ENCODE measurements at places on chromosomes 11 and 22. TPM values are rescaled to one million over a fixed set of nuclear protein-coding genes. Genes with fewer than 3 reads are reported as not detected.

MED19 gene
- total RNA-seq, result 21.6 TPM

TMEM121B gene
- 1.9 TPM for total RNA-seq

PLXNB2 gene
- total RNA-seq, result 376 TPM

CCDC116 gene
- 0.22 TPM for total RNA-seq

DNA sequence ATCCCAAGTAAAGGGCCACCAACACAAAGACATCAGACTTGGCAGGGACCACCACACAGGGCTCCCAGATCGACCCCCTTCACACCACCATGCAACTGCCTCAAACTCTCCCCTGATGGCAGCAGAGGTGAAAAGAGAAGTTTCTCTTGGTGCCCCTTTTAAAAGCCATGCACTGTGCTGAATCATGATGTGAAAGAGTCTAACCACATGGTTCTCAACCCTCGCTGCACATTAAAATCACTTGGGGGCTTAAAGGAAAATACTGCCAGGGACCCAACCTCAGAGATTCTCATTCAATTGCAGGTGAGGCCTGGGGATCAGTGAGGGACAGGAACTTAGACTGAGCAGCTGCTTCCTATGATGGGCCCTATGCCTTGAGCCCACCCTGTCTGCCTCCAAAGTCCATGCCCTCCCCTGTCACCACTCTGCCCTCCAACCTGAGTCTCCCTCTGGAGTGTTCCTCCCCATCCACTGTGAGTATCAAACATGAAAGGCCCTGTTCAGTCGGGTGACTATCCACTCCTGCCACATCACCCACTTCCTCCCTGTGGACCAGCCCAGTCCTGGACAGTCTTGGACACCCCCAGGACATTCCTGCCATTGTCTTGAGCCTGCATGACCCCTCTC is 40.8 kb downstream of the PLEKHA7 start:
- no peak overlapping the region for H3K4me3 ChIP-seq
- no peaks in the 10 kb centered on the region for H3K36me3 ChIP-seq
- peaks cover 14% of the 10 kb centered on the region for H3K27me3 ChIP-seq
- no peaks in the 10 kb centered on the region for H3K4me1 ChIP-seq
- DNase-seq, result no peak
- no peak overlapping the region for H3K27ac ChIP-seq

DNA sequence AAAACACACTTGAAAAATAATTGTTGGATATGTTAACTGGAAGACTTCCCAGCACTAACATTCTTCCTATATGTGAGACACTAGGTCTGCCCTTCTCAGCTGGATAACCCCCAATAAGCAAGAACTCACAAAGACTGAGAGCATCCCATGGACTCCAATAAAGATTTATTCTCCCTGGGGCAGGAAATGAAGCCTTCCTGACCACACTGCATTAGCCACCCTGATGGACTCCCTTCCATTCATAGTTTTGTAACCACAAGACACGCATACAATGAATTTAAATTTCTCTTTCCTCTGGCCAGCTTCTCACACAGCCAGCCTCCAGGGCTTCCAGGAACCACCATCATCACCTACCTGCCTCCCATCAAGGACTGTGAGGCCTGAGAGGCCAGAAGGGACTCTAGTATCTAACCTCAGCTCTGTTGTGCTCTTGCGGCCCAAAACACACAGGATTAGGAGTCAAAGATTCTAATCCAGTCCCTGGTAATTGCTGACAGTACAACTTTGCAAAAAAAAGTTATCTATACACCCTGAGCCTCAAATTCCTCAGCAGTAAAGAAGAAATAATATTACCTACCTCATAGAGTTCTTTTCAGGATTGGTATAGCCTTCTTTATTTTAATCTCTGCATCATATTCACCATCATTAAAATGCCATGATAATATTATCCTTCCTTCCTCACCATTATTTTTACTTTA is 45.6 kb upstream of the GDPD4 start:
- H3K27ac ChIP-seq, result peak overlapping the region; percentile 65
- no peaks in the 10 kb centered on the region for H3K36me3 ChIP-seq
- H3K4me1 ChIP-seq, result peaks cover 21% of the 10 kb centered on the region
- DNase-seq, result peak; percentile 97
- no peaks in the 10 kb centered on the region for H3K27me3 ChIP-seq

DNA sequence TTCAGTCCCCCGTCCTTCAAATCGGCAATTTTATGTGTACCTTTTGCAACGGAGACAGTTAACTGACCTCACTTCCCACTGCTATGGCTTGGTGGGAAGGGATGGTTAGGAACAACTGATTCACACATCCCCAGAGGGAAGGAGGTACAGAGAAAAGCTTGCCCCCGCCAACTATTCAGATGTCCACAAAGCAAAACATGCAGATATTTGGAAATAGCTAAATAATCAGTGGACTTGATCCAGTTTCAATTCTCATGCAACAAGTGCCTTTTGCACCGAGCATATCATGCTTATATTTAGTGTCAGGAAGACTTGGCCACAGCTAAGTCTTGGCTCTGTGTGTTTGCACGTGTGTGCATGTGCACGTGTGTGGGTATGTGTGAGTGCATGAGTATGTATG is 144.6 kb downstream of the SNX19 start:
- no peak overlapping the region for H3K4me3 ChIP-seq
- H3K27me3 ChIP-seq, result no peaks in the 10 kb centered on the region
- DNase-seq, result no peak
- peaks cover 41% of the 10 kb centered on the region for H3K4me1 ChIP-seq

GRCh38 chr11:97367406-97368083 is 977.7 kb downstream of the JRKL start:
- no peak for DNase-seq
- H3K36me3 ChIP-seq, result no peaks in the 10 kb centered on the region
- no peaks in the 10 kb centered on the region for H3K27me3 ChIP-seq
- no peak overlapping the region for H3K4me3 ChIP-seq
- H3K27ac ChIP-seq, result no peak overlapping the region

- H3K27me3 ChIP-seq, result no peaks in the 10 kb centered on the region
- H3K27ac ChIP-seq, result no peak overlapping the region
- no peaks in the 10 kb centered on the region for H3K4me1 ChIP-seq
- DNase-seq, result no peak
These were observed 37.8 kb downstream of the PPP6R3 start for GRCh38 chr11:68498321-68498720.

GRCh38 chr11:68651208-68651984 is 32.9 kb upstream of the GAL start:
- H3K27me3 ChIP-seq, result peaks cover 33% of the 10 kb centered on the region
- no peak overlapping the region for H3K27ac ChIP-seq
- H3K36me3 ChIP-seq, result no peaks in the 10 kb centered on the region
- H3K4me3 ChIP-seq, result no peak overlapping the region

DNA sequence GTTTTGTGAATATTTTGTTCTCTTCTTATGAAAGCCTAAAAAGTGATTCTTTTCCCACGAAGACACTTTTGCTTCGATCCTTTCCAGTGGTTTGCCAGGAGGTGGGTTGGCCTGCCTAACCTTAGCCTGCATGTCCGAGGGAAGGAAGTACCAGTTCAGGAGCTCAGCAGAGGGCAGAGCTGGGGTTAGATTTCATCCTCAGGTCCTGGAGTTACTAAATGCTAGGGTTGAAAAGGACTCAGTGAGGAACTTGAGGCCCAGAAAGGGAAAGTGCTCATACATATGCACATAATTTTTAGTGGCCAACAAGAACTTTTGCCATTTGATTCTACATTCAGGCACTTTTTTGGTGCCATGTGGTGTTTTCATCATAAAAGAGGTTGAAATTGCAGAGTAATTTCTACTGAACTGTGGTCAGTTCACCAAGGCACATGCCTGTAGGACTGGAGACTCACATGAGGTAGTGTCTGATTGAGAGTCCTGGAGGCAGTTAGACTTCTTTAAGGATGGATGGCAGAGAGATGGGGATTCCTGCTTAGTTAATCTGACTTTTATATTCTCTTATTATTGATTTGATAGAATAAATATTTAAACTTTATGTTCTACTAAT is 36.7 kb downstream of the NCAM1 start:
- H3K27ac ChIP-seq, result no peak overlapping the region
- H3K4me1 ChIP-seq, result no peaks in the 10 kb centered on the region
- no peak for DNase-seq
- H3K27me3 ChIP-seq, result no peaks in the 10 kb centered on the region
- H3K36me3 ChIP-seq, result no peaks in the 10 kb centered on the region
- H3K4me3 ChIP-seq, result no peak overlapping the region

- DNase-seq, result peak; percentile 54
- H3K27me3 ChIP-seq, result peaks cover 10% of the 10 kb centered on the region
- H3K4me3 ChIP-seq, result peak overlapping the region; percentile 91
- peaks cover 11% of the 10 kb centered on the region for H3K4me1 ChIP-seq
- peak overlapping the region; percentile 4 for H3K27ac ChIP-seq
These were observed 931 bp downstream of the CADM1 start for GRCh38 chr11:115503083-115503885.

DNA sequence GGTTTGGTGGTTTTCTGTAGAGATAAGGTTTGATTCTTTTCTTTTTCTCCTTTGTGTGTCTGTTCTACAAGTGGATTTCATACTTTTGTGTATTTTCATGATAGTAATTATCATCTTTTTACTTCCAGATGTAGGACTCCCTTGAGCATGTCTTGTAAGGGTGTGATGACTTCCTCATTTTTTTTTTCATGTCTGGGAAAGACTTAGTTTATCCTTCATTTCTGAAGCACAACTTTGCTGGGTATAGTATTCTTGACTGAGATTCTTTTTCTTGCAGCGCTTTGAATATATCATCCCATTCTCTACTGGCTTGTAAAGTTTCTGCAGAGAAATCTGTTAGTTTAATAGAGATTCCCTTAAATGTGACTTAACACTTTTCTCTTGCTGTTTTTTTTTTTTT is 32.9 kb downstream of the MADD start:
- no peaks in the 10 kb centered on the region for H3K27me3 ChIP-seq
- H3K4me3 ChIP-seq, result no peak overlapping the region
- H3K36me3 ChIP-seq, result peaks cover 18% of the 10 kb centered on the region
- no peak for DNase-seq
- H3K4me1 ChIP-seq, result no peaks in the 10 kb centered on the region

DNA sequence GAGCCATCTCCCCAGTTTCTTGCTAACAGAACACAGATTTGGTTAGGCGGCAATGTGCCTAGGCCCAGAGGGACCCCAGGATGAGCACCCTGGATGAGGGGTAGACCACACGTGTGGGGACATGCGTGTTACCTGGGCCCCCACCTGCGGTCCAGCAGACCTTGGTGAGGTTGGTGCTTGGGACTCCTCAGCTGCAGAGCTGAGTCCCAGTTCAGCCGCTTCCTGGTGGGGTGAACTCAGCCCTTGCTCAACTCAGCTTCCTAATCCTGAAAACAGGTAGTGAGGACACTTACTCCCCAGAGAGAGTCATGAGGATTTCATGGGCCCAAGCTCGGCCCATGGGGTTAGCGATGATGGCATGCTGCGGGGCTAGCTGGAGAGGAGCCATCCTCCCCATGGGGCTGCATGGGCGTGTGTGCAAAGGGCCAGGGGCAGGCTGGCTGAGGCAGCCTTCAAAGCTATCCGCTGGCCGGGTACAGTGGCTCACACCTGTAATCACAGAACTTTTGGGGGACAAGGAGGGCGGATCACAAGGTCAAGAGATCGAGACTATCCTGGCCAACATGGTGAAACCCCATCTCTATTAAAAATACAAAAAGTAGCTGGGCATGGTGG is 46.9 kb upstream of the SHISAL1 start:
- no peak overlapping the region for H3K27ac ChIP-seq
- DNase-seq, result no peak
- H3K36me3 ChIP-seq, result no peaks in the 10 kb centered on the region
- H3K4me1 ChIP-seq, result peaks cover 51% of the 10 kb centered on the region
- no peak overlapping the region for H3K4me3 ChIP-seq

- no peak for DNase-seq
- H3K27me3 ChIP-seq, result no peaks in the 10 kb centered on the region
- H3K36me3 ChIP-seq, result peaks cover 31% of the 10 kb centered on the region
- peaks cover 16% of the 10 kb centered on the region for H3K4me1 ChIP-seq
These were observed 31.6 kb downstream of the UQCR10 start for GRCh38 chr22:29798801-29799200.

DNA sequence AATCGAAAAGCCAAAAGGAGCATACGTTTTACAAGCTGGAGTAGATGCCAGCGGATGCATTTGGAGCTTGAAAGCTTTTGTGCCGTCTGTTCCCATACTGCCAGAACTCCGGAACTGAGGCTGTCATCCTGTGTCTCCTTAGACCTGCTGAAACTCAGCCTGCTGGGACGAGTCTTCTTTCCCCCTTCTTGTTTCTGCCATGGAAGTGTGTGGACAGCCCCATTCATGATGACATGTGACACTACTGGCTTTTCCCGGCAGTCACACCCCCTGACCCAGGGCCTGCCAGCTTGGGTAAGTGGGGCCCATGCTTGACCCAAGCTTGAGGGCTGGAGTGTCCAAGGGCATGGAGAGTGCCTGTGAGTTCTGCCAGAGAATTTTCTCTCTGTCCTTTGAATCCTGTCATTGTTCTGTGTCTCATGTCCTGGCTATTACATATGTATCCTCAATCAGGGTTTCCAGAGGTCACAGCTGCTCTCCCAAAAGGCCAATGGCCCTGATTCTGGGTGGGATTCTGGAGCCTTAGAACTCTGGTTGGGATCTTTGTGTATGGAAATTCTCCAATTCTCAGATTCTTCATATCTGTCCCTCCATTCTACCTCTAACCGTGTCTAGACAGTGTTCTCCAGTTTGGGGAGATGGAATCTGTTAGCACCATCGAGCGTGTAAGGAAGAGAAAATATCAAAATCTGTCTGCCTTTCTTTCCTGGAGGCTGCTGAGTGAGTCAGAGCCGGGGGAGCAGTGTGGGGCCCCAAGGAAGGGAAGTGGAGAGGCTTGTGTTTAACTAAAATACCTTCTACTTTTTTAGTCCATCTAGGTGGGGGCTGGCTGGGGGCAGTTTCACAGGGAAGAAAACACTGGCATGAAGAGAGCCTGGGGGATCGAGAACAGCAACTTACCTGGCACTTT is 73.2 kb downstream of the KIAA1671 start:
- H3K27me3 ChIP-seq, result no peaks in the 10 kb centered on the region
- peaks cover 7% of the 10 kb centered on the region for H3K4me1 ChIP-seq
- no peak overlapping the region for H3K27ac ChIP-seq
- peak; percentile 35 for DNase-seq

- no peak overlapping the region for H3K27ac ChIP-seq
- no peaks in the 10 kb centered on the region for H3K27me3 ChIP-seq
- no peak for DNase-seq
These were observed 3.1 kb downstream of the AP1B1 start for GRCh38 chr22:29385151-29385704.

DNA sequence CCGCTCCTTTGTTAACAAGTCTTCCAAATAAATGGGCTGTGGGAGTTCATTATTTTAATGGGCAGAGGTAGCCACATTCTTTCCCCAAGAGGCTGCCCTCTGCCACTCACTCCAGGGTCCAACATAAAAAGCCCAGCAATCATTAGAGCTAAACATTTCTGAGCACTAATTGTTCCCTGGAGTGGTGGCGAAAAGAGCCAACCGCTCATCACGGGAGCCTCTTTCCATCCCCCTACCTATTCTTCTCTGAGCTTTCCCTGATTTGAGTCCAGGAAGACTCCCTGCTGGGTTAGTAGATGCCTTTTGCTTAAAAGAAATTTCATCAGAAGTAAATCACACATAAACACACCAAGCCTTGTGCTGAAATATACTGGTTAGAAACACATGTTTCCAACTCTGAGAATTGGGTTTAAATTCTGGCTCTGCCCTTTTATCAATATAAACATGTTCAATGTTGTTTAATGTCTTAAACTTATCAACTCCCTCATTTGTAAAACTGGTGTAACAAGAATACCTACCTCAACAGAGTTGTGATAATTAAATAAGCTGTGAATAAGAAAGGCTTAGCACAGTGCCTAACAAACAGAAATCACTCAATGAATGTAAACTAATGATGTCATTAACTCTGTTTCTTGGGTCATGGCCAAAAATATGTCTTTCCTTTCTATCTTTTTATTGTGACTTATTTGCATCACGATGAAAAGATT is at the start of gene OR5A2:
Gene OR5A2 (minus strand): TSS at position 53 of the 707 bp plus-strand sequence. CDS start 3,460 bp downstream, outside the sequence.
- no peak within 1 kb of the TSS for H3K4me3 ChIP-seq
- no peak for DNase-seq
- H3K27me3 ChIP-seq, result no peaks in the 10 kb centered on the region
- no peak within 1 kb of the TSS for H3K27ac ChIP-seq
- no peaks in the 10 kb centered on the region for H3K4me1 ChIP-seq

All from astrocyte (in vitro differentiated cells and primary cell).